ENCODE measurements at places on chromosomes 1 and 21. TPM values are rescaled to one million over a fixed set of nuclear protein-coding genes. Genes with fewer than 3 reads are reported as not detected.

DNA sequence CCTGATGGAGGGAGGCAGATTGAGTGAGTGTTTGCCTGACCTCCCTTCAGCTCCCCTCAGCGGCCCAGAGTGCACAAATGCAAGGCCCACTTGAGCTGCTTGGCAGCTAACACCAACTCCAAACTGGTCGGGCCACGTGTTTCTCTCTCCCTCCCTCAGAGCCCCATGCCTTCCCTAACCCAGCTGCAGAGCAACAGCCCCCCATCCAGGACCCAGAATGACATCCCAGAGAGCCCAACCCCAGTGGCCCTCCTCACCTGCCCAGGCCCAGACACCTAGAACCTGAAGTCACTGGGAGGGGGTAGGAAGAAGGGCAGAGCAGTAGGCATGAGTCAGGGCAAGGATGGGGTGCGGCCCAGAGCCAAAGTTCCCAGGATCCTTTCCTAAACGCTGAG, 789 bp upstream of the S100A14 start:
- DNase-seq = no peak

DNA sequence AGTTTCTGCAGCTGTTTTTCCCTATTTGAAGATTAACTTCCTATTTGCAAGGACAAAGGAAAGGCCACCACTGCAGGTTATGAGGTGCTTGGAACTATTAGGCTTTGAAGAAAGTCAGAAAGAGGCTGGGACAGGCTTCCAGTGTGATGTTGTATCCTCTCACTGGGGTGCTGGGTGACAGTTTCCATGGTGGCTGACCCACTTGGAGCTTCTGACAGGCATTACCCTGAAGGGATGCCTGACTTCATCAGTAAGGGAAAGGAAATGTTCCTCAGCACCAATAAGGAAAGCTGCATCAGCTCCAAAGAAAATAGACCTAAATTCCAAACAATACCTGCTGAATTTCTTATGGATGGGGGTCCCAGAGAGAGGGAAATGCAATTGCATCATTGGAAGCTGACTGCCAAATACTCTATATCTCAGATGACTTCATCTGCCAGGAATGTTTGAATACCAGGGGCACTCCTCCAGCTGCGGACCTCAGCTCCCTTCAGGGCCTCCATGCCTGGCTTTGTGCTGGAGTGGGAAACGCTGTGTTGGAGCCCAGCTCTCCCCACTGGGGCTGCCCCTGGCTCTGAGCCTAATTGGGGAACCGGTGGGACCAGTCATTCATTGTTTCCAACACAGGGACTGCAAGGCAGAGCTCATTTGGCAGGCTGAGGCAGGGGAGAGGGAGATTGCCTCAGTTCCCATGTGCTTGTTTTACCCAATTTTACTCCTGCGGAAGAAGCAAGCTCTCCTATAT, 76.6 kb downstream of the RGL1 start:
- peak; percentile 61 for DNase-seq

DNA sequence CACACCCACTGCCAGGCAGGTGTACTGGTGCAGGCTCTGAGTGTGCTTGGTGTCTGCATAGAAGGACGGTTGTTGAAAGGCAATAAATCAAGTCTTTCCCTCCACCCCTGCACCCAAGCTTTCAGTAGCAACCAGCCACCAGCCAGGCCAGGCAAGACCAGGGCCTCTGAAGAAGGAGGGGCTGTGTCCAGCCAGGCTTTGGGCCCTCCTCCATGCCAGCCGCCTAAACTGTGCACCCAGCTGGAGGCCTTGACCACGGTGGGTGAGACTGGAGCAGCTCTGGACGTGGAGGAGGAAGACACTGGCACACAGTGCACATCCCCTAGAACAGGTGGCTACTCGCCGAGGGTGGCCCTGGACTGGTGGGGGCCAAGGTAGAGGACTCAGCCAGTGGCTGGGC, 4.9 kb downstream of the OLIG2 start:
- no peak for DNase-seq

GRCh38 chr1:231369282-231369681, 31.2 kb downstream of the SPRTN start:
- DNase-seq = no peak

GRCh38 chr1:119713039-119713748, 1.5 kb downstream of the PHGDH start:
- DNase-seq = peak; percentile 22

- DNase-seq = no peak
Observed at GRCh38 chr21:43194303-43195120, 25.7 kb downstream of the CRYAA start.

DNA sequence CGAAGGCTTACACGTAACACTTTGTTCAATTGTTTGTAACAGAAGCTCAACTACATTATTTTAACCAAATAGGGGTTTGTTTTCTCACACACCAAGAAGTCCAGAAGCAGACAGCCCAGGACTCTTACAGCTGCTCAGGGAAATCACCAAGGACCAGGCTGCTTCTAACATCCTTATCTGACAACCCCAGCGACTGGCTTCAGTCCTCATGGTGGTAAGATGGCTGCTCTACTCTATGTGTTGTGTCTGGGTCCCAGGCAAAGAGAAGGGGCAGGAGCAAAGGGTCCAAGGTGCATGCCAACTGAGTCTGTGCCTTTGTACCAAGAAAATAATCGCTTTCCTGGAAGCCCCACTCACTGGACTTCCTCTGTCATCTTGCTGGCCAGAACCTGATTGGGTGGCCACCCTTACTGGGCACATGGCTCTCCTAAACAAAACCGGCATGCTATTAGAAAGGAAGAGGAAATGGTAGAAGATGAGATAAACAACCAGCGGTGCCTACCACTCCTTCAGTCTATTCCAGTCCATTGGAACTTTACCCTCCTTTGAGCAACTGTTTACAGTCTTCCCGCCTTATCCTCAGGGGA, 34.1 kb upstream of the LRRC8D start:
- no peak for DNase-seq

- DNase-seq = peak; percentile 93
Observed at GRCh38 chr1:218665221-218665620, 320.1 kb downstream of the TGFB2 start.

DNA sequence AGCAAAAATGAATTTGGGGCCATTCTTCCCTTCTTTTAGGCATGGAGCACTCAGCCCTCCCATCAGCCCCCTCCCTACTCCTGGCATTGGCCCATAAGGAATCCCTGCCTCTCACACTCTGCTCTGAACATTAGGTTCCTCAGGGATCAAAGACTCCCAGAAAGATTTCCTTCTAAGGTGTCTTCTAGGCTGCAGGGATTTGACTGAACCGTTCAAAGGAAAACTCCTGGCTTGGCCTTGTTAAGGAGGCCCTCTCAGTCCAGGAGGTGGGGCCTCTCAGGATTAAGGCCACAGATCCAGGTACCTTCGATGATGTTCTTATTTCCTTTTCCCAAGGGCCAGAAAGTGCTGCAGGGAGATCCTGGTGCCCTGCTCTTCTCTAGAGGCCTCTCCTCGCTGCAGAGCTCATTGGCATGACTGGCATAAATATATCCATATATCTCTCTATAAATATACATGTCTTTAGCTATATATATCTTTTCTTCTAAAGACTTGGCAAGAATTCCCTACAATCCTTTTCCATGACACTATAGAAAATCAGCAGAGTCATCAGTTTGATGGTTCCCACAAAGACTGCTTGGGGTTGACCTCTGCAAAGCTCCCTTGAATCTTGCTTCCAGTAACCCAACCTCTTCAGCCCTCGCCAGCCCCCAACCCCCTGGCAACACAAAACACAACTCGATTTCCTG, 59.1 kb downstream of the PLXNA2 start:
- DNase-seq = no peak

DNA sequence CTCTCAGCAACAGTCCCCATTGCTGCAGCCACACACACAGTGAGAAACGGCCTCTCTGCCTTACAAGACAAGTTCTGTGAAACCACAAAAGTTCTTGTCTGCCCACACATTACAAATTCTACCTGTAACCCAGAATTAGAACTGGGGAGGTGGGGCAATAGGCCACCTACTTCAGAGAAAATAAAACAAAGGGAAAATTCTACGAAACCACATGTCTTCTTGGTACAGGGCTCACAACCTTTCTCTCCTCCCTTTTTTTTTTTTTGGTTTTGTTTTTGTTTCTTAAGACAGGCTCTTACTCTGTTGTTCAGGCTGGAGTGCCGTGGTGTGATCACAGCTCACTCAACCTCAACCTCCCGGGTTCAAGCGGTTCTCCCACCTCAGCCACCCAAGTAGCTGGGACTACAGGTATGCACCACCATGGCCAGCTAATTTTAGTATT, 30.2 kb downstream of the LPAR3 start:
- DNase-seq = no peak

GRCh38 chr1:147630447-147630846, 39.9 kb downstream of the ACP6 start:
- DNase-seq = peak; percentile 87

DNA sequence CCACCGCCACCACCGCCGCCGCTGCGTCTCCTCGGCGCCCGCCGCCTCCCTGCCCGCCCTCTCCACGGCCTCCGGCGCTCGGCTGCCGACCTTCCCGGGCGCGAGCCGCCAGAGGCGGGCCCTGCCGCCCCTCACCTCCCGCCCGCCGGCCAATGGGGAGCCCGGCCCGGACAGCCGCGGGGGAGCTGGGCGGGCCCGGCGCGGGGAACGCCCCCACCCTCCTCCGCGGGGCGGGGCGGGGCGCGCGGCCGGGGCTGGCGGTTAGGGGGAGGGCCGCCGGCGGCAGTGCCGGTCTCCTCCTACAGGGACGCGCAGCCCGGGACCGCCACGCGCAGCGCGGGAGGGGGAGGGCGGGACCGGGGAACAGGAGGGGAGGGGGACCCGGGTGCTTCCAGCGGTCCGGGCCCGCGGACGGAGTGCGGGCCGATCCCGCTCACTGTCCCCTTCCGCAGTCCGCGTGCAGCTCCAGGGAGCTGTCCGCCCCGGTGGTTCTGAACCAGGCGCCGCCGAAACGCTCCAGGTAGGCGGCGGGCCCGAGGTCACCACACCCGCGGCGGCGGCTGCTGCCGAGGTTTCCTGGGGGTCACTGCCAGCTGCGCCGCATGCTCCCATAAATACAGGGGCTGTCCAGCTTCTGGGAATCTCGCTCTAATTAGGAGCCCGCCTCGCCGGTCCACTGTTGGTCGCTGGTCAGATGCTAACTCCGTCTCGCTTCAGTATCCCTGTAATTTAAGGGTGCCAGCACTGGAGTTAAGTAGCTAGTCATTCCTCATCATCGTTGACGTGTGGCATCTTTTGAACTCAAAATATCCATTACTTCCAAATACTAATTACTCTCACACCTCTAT, at the start of gene PGBD5:
Gene PGBD5 (minus strand): TSS at position 87 of the 848 bp plus-strand sequence. CDS start 404 bp downstream, outside the sequence.
- peak; percentile 68 for DNase-seq

GRCh38 chr1:119430486-119430885, 15.5 kb downstream of the HSD3B2 start:
- DNase-seq = no peak

- no peak for DNase-seq
Observed at GRCh38 chr1:164671323-164671965, 112.5 kb downstream of the PBX1 start.

GRCh38 chr1:22201023-22201422, 58.1 kb upstream of the WNT4 start:
- no peak for DNase-seq

DNA sequence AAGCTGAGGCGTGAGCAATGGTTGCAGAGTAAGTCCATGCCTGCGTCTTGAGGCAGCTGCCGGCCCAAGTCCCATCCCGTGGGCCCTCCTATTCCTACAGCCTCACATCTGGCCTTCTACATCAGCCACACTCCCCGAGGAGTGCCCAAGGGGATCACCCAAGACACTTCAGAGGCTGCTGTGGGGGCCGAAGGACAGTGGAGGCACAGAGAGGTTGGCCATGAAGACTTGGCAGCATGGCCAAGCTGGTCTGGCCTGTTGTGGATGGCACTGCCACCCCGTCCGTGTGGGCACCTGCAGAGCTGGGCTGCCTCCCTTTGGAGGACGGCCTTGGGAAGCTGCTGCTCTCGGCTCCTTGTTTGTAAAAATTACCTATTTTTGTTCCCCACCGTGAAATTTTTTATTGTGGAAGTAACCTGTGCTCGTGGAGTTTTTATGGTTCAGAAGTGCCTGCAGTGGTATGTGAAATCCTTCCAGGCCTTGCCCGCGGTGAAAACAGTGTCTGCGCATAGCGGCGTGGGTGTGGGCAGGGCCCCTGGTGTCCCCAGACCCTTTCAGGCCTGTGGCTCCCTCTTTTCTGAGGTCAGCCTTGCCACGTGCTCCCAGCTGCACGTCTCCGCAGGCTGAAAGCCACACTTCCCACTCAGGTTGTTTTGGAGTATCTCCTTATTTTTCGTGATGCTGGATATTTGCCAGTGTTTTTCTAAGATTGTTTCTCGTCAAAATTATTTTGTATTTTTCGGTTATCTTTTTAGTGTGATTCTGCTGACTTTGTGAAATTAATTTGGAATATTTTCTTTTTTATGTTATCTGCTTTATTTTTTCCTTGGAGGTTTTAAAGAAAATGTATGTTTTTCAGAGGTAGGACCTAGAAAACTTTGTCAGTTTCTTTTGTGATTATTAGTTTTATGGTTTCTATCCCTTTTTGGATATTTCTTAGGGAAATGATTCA, 20.6 kb downstream of the SLX9 start:
- DNase-seq = no peak

DNA sequence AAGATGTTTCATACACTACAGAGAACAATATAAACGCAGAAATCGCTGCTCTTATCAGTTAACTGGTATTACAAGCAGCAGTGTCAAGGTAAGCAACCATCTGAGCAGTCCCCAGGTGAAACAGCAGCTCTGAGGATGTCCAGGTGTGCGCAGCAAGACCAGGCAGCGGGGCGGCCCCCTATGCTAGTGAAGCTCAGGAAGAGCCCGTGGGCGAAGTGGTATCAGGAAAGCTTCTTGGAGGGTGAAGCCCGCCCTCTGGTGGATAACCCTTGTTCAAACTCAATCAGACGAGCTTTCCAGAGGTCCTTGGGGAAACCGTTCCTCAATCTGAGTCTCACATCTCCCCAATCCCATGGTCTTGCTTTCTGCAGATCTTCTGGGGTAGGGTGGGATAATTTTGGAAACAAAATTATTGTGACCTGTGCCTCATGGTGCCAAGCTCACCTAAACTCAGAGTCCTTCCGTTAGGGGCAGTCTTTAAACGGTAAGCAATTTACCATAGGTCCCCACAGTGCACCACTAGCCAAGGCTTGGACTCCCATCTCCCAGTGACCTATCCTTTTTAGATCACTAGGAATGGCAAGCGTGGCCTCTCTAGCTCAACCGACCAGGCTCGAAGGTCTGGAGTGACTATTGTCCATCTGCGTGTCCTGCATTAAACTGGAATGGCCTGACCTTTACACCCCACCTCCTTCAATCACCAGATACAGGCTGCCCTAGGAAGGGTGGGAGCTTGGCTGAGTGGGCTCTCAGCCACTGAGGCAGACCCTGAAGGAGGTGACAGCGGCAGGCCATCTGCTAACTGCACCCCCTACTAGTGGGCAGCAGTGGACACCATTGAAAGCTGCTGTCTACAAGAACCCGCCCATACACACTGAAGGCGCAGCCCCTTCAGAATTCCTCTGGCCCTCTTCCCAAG, 13.6 kb upstream of the FAM110D start:
- peak; percentile 52 for DNase-seq

Gene NBPF6
- 0.13 TPM for total RNA-seq

Gene SLC5A9
- not detected for total RNA-seq

Gene ATAD3C
- not detected for total RNA-seq

Gene ZNF687
- total RNA-seq = 14.9 TPM

Gene TMEM61
- not detected for total RNA-seq

Gene TBX19
- 1.1 TPM for total RNA-seq

Gene CLCA4
- total RNA-seq = not detected

All from MG63 (cell line).